ENCODE measurements at places on chromosomes 11 and 22.

DNA sequence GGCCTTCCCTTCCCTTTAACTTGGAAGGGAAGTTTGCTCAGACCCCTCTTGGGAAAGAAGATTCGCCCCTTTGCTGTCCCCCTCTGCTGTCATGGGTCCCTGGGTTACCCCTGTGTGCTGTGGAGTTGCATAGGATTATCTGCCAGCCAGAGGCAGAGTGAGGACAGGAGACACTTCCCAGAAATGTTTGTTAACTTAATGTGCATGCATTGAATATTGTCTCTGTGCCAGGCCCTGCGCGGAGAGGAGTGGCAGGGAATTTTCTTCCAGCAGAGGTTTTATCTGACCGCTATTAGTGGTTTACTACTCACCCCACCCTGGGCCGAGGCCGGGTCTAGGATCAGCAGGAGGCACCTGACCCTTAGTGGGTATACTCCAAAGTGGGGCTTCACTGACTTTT lies 894.8 kb downstream of the TBC1D22A start:
- no peak for DNase-seq

- no peak for DNase-seq
These were observed 92.9 kb downstream of the PDHX start for GRCh38 chr11:35009191-35009943.

DNA sequence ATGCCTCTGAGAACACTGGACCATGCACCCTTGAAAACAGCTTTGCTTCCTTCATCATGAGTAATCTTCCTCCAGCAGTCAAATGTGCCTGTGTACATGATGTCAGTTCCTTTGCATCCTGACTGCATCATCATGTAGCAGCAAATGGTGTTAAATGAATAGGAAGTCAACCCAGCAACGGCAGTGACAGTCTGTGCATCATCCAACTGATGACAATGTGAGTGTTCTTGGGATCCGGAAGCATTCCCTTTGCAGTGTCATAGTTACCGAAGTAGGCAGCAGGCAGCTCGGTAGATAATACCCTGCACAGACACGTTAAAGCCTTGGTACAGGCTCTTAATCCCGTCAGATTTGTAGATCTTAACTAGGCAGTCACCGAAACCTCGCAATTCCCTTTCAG lies 2.5 kb downstream of the WBP2NL start:
- no peak for DNase-seq

DNA sequence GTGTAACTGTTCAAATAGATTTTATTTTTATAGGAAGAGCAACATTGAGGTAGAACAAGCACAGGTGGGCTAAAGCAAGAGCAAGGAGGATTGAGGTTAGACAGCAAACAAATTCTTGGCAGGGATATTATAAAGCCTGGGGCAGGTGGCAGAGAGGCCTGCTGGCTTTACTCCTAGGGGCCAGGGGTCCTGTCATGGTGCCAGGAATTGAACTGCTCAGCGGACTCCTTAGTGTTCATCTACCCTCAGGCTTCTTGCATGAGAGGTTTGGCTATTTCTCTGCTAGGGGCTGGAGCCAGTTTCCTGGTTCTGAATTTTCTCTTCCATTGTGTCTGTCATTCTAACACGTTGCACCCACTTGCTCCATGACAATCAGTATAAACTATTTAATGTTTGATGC lies 217.2 kb upstream of the NCAM1 start:
- peak; percentile 33 for DNase-seq

DNA sequence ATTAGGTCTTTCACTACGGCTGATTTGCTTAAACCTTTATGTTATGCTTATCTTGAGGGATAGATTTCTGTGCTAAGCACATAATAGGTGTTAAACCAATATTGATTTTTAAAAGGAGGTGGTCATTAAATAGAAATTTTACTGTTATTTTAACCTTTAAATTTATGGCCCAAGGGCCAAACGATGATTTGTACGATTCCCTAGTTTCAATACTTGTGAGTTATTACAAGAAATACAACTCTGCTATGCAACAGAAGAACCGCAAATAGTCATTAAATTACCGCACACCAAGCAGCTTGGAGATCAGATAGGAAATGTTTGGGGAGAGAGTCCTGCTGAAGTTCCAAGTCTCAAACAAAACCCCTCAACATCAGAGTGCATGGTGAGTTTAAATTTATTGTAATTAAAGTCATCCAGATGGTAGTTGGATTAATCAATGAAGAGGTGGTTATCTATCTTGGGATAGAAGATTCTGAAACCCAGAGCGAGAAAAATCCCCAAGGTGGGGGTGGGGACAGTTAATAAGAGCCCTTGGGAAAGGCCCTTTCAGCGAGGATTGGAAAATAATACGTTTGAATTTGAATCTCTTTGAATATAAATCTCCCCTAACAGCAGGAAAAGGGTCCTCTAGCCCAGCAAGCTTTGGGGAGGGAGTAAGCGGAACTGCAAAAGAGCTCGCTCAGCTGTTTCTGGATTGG lies 805 bp upstream of the QSER1 start:
- DNase-seq: peak; percentile 70

DNA sequence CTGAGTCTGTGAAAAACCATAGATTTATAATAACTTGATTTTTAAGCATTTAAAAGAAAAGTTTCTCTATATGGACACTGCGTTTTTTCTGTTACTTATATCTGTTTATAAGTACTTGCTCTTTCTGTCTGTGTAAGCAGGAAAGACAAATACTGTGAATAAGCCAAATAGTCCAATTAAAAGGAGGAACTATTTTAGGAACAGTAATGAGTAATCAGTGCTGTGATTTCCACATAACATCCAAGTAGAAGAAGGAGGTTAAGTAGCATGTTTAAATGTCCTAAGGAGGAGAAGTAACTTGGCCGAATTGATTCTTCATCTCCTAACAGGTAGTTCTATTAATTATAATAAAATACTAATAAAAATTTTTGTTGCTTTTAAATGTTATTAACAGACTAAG lies 40.8 kb downstream of the ZNF214 start:
- no peak for DNase-seq

DNA sequence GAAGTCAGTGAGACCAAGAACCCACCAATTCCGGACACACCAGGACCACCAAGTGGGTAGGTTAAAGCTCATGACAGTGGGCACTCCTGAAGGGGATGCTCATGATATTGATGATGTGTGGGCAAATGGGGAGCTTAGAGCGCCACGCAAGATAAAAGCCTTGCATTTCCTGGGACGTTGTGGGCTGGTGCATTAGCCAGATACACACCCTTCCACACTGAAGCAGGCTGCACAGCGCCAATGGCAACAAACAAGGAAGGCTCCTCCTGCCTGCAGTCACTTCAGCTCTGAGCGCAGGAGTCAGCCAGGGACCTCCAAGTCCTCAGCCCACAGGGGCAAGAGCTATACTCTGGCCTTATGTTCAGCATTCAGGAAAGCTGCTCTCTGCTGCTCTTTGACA lies 20.6 kb downstream of the TMEM218 start:
- DNase-seq: no peak
